ENCODE measurements at places on chromosomes 6 and 20.

DNA sequence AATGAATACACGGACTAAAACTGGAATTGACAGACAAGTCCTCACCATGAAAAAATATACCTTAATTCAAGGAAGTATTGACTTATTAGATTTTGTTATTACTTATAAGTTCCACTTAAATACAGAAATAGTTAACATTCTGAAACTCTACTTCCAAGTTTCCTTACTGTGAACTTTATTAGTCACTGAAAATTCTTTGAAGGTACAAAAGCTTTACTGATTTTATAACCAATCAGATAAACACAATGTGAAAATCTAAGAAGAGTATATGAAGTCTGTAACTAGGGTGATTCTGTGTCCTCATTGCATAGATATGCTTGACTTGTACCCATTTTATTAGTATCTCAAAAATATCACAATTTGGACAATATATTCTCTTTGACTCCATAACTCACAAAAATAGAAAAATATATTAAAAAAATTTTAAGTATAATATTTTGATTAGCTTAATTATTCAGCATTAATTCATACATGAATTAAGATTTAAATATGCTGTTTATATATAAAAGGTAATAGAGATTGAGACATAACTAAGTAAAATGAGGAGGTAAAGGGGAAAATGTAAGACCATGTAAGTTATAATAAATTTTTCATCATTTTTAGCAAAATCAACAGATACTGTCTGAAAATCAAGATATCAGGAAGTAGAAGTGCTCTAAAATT, 6.6 kb downstream of the NAPB start:
- no peak for DNase-seq

GRCh38 chr20:3924304-3925112, 35.3 kb downstream of the PANK2 start:
- no peak for DNase-seq

- no peak for DNase-seq
These were observed 218.8 kb downstream of the TFAP2A start for GRCh38 chr6:10196090-10196489.

GRCh38 chr6:145241039-145241438, 494.3 kb downstream of the EPM2A start:
- DNase-seq, result no peak

- DNase-seq, result no peak
These were observed 32.8 kb downstream of the CYP21A2 start for GRCh38 chr6:32070814-32071543.

DNA sequence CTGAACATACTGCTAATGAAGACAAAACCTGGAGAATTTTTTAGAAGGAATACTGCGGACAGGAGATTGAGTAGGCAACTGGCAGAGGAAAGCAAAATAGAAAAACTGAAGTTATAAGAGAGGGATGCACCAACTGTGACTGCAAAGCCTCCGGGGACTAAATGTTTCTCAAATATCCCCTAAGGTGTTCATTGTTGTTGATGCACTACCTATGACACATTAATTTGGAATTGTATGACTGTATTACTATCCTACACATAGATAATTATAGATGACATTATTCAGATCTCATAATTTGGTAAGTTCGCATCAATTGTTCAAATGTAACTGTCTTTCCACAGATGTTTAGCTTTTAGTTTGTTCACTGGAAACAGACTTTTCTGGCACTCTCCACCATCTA, 341.1 kb downstream of the MMUT start:
- DNase-seq, result no peak

GRCh38 chr20:50099565-50099991, 13.4 kb downstream of the UBE2V1 start:
- no peak for DNase-seq

GRCh38 chr20:37711994-37712964, 18.4 kb downstream of the CTNNBL1 start:
- no peak for DNase-seq

DNA sequence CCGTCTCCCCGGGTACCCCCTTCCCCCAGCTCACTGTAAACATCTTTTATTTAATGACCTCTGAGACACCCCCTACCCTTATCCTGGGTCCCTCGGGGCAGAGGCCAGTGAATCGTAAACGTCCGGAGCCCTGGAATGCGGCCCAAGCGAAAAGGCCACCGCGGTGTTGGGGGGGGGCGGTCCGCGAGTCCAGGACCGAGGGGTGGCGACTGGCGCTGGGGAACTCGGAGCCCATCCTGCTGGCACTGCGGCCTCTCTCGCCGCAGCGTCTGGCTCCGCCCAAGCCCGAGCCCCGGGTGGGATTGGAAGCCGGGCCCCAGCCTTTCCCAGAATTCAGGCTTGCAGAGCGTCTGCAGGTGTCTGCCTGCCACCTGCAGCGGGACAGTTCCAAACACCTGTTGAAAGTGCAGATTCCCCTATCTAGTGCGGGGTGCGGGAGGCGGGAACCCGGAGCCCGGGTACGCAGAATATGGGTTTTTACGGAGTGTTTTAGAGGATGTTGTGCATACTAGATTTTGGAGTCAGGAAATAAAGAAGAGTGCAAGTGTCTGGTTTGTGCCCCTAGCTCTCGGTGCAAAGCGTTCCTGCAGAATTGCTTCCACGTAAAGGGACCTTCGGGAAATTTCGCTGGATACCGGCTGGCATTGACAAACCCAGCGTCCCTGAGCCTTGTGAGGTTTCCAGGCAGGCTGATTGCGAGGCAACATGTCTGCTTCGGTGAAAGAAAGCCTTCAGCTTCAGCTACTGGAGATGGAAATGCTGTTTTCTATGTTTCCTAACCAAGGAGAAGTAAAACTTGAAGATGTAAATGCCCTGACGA, 800 bp downstream of the RWDD2A start:
- peak; percentile 86 for DNase-seq

Data from NCI-H146 (cell line).